ENCODE measurements at places on chromosomes 3 and 15. TPM values are rescaled to one million over a fixed set of nuclear protein-coding genes. Genes with fewer than 3 reads are reported as not detected.

Gene RTP4
- total RNA-seq = not detected

Gene RPP14
- total RNA-seq = 22.0 TPM

Gene FILIP1L
- total RNA-seq = 0.30 TPM

Gene SLC2A2
- total RNA-seq = not detected

Gene HESX1
- total RNA-seq = 3.0 TPM

Gene IGSF10
- 0.21 TPM for total RNA-seq

Gene MED12L
- total RNA-seq = 7.9 TPM

Gene SYNPR
- 0.24 TPM for total RNA-seq

Gene FMN1
- 1.7 TPM for total RNA-seq

Gene FXR1
- 201 TPM for total RNA-seq

Gene OXTR
- 4.2 TPM for total RNA-seq

Gene IMPG2
- 0.04 TPM for total RNA-seq
